ENCODE measurements at places on chromosomes 16 and 17.

GRCh38 chr16:31131841-31132271 lies 3.7 kb downstream of the PRSS8 start:
- no peak for DNase-seq

GRCh38 chr16:75754141-75754540 lies 27.9 kb upstream of the CPHXL start:
- DNase-seq: no peak

DNA sequence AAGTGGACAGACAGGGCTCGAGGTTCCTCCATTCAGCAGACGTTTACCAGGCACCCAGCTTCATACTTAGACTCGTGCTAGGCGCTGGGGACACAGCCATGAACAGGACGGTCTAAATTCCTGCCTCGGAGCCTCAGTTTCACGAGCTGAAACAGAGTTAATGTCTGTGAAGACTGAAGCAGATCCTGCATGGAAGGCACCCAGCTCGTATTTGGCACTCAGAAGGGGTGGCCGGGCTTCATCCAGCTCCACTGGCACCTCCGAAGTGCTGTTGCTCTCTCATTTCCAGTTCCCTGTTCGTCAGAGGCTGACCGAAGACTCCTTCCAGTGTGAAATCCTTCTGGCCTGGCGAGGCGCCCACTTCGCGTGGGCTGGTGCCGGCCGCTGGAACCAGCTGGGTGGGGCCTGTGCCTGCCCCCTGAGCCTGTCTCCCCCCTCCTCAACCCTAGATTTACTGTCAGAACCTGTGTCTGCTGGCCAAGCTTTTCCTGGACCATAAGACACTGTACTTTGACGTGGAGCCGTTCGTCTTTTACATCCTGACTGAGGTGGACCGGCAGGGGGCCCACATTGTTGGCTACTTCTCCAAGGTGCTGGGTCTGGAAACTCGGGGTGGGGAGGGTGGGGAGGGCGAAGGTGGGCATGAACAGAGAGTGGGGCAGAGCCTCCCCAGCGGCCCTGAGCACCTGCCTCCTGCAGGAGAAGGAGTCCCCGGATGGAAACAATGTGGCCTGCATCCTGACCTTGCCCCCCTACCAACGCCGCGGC lies 5.8 kb downstream of the PRSS8 start:
- DNase-seq: no peak

DNA sequence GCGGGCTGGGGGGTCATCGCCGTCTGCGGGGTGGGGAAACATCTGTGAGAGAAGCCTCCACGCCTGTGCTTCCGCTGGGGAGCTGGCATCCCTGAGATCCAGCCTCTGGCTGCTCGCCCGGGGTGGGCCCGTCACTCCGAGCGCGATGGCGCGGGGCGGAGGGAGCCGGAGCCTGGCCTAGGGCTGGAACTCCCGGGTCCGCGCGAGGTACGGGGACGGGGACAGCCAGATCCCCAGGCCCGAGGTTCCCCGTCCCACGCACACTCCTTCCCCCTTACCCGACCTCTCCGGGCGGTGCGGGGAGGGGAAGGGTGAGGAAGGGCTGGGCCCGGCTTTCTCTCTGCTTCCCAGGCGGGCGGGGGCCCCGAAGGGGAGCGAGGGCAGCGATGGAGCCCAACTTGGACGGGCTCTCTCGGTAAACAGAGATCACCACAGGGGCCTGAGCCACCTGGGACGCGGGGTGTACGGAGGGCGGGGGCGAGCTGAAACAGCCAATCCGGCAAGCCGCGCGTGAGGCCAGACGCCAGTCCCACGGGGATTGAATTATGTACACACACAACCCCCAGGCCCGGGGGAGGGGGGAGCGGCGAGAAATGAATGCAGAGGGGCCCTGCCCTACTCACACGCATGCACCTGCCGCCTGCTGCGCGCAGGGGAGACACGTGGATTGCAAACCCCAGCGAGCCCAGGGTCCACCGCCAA lies at the start of gene SLC16A11:
TSS of gene SLC16A11 (minus strand) at position 596 of the 702 bp plus-strand sequence. CDS start at position 17, 579 bp downstream.
- no peak for DNase-seq

- DNase-seq: no peak
Measured at GRCh38 chr16:76524769-76525168, 247.6 kb downstream of the CNTNAP4 start.

GRCh38 chr17:76383546-76384221 lies 725 bp upstream of the SPHK1 start:
- DNase-seq: no peak
